ENCODE measurements at places on chromosomes 12 and 14. TPM values are rescaled to one million over a fixed set of nuclear protein-coding genes. Genes with fewer than 3 reads are reported as not detected.

The KRT2 gene
- total RNA-seq: not detected

The AVPR1A gene
- total RNA-seq: 0.45 TPM

The MMP17 gene
- 1.3 TPM for total RNA-seq

The PLEKHD1 gene
- total RNA-seq: 0.08 TPM

The HHIPL1 gene
- 1.6 TPM for total RNA-seq

The COQ10A gene
- 9.8 TPM for total RNA-seq

The MYBPC1 gene
- total RNA-seq: not detected

The TEX52 gene
- not detected for total RNA-seq

The PPP2R5E gene
- total RNA-seq: 43.3 TPM

The PLEK2 gene
- total RNA-seq: not detected

The TMEM229B gene
- 2.9 TPM for total RNA-seq

The ARID2 gene
- total RNA-seq: 25.1 TPM

The MLEC gene
- 143 TPM for total RNA-seq

The PLEKHH1 gene
- total RNA-seq: 0.65 TPM
